BE2C (cell line): ENCODE measurements at places on chromosomes 1 and 21.

DNA sequence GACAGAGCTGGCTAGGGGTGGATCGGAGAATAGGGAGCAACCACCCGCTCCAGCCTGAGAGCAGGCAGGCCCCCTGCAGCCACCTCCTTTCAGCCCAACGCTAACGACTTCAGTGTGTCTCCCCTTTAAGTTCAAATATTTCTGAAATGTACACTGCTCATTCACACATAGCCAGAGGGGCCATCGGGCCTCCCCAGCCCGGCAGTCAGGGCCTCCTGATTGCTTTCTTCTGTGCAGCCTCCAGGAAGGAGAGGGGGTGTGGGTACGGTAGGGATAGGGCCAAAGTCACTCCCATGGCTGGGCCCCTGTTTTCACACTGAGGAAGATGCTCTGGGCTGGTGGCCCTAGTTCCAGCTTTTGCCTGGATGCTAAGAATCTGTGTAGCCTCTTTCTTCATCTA, 64.8 kb downstream of the EPHB2 start:
- DNase-seq = no peak

DNA sequence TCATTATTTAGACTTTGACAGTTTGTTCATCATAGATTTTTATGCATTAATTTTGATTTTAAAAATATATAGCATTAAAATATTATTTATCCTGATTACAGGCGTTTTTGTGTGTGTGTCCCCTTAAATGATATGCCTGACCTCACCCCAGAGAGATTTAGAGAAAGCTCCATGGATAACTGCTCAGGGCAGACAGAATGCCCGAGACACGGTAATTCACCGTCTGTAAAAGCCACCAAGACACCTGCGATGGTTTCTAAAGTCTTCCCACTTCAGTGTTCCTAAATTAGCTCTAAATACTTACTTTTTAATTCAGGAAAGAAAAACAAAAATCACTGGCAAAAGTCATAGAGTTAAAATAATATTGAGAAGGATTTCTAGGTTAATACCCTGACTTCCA, 350.6 kb upstream of the RUNX1 start:
- no peak for DNase-seq

DNA sequence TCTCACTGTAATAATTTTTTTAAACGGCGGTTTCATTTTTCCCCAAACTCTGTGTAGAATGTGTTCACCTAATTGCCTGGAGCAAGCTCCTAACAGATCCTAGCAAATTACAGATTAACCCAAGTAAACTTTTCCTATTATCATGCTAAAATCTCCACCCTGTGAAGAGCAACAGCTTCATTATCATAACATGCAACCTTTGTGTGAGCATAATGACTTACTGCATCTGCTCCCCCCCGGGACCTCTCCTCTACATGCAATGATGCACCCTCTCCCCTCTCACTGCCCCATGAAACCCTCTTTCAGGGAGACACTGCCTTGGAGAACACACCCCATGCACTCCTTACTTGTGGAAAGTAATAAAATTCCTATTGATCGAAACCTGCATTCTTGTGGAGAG, 717.0 kb upstream of the TMPRSS15 start:
- no peak for DNase-seq

- no peak for DNase-seq
These were observed 11.0 kb upstream of the REN start for GRCh38 chr1:204177133-204177532.

GRCh38 chr1:58732087-58732775, 32.4 kb upstream of the MYSM1 start:
- DNase-seq = no peak

GRCh38 chr1:31099293-31100032, 33.9 kb upstream of the PUM1 start:
- no peak for DNase-seq

GRCh38 chr1:202584707-202585589, 125.3 kb downstream of the SYT2 start:
- DNase-seq = no peak

DNA sequence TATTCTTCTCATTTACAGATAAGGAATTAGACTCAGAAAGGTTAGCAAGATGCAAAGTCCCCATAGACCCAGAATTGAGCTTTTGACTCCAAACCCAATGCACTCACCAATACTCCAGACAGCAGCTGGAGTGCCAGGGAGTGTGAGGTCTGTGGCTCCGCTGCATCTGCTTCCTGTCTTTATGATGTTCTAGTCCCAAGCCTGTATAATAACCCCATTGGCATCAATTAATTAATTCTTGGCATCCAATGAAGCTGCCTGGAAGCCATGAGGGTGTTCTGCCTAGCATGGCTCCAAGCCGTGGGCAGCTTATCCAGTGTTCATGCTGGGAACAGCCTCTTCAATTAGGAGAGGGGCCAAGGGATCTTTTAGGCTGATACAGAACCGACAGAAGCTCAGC, 188.7 kb downstream of the GIPC2 start:
- DNase-seq = no peak

GRCh38 chr1:151255381-151255780, 847 bp downstream of the PSMD4 start:
- DNase-seq = no peak

DNA sequence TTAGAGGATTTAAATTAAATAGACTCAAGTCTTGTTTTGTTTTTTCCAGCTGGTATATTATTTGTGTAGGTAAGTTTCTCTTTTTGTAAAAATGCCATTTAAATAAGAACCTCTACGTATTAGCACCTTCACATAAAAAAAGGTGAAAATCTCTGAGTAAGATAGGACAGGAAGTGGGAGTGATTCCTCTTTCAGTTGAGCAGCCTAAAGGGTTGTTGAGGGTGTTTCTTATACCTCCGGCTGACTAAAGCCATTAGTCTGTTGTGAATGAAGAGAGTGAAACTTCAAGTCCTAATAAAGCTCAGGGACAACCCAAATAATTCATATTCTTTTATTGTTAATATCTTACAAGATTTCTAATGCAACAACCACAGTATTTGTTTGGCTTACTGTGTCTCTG, 188.7 kb downstream of the CHRM3 start:
- DNase-seq = no peak

GRCh38 chr1:156149374-156150332, 3.7 kb upstream of the SEMA4A start:
- DNase-seq = no peak

DNA sequence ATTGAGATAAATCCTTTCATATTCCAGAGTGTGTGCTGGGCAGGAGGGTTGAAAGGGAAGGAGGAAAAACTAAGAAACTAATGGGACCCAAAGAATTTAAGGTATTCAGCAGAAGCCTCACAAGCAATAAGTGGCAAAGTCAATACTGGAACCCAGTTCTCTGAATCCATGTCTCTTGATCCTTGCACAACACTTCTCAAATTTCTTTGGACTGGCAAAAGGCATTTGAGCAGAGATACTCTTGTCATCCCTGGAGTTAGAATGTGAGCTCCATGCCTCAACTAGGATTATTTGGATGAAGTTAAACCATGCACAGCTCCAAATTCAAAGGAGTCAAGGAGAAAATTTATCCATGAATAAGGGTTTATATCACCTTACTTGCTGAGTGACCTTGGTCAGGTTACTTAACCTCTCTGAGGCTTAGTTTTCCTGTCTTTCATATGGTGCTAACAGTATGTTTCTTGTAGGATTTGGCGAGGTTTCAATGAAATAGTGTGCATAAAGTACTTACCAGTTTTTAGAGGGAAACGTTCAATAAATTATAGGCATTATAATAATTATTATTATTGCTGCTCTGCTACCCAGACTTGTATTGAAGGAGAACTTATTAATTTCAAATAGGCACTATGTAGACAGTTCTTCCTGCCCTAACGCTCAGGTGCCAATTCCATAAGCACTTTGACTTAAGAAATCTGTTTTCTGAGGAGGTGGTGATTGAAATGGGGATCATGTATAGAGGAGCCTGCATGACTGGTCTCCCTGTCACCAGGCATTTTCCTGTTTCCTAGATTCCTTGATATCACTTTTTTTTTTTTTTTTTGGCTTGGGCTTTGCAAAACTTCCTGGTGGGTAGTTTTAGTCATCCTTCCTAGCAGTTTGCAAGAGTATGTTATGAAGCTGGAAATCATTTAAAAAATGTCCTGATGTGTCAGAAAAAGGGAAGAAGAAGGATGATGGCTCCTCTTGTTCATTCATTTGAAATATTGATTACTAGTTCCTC, 125.0 kb upstream of the JUN start:
- DNase-seq = no peak

GRCh38 chr1:165641231-165641987, 10.4 kb downstream of the MGST3 start:
- no peak for DNase-seq

GRCh38 chr1:220356981-220357850, 85.0 kb upstream of the RAB3GAP2 start:
- DNase-seq = no peak

DNA sequence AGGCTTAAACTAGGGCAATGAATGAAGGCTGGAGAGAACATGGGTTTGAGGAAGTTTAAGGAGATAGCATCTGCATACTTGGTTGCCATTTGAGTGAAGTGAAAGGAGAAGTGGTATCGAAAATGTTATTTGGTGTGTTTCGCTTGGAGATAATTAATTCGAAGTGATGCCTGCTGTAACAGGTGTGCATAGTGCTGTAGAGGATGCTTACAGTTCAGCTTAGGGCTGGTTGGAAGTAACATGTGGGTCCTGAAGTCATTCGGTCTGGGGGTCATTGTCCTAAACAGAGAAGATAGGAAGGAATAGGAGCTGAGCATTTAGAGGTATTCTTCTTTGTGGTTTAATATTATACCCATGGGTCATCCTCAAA, 301 bp upstream of the NUDT17 start:
- no peak for DNase-seq

DNA sequence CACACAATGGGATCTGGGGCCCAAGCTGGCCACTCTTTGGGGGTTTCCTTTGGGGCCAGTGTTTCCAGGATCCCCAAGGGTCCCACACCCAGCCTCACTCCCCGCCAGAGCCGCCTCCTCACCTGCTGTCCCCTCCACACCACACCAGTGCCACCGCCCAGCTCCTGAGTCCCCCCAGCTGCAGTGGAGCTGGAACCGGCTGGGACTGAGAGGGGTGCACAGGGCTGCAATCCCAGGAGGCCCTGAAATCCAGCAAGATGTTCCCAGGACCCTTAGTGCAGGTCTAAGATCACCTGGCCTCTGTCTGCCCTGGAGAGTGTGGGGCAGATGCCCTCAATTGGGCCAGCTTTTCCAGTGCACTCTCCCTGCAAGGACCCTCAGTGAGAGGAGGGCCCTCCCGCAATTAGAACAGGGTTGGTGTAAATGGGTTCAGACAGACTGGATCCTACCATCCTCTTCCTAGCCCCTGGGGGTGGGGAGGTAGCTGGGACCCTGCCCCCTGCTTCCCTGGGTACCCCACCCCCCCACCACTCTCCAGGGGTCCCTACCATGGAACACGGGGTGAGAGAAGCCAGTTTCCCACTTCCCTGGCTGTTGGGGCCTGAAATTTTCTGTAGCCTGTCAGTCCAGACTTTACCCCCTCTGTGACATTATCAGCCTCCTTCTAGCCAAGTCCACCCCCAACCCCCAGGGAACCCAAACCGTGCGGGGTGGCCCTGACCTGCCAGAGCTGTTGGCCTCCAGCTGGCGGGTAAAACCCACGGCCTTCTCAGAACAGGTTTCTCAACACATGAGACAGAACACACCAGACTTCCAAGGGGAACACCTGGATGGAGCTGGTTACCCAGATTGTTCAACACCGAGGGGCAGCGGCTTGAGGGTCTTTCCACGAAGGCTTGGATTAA, 7.0 kb downstream of the KRTAP10-12 start:
- DNase-seq = no peak

DNA sequence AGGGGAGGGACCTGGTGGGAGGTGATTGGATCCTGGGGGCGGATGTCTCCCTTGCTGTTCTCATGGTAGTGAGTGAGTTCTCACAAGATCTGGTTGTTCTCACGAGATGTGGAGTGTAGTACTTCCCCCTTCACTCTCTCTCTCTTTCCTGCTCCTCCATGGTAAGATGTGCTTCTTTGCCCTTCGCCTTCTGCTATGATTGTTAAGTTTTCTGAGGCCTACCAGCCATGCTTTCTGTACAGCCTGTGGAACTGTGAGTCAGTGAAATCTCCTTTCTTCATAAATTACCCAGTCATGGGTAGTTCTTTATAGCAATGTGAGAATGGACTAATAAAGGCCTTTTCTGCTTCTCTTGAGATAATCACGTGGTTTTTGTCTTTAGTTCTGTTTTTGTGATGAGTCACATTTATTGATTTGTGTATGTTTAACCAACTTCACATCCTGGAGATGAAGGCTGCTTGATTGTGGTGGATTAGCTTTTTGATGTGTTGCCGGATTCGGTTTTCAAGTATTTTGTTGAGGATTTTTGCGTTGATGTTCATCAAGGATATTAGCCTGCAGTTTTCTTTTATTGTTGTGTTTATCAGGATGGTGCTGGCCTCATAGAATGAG, 45.5 kb downstream of the RABGAP1L start:
- DNase-seq = no peak

GRCh38 chr1:3319874-3320245, 134.6 kb upstream of the ARHGEF16 start:
- no peak for DNase-seq

DNA sequence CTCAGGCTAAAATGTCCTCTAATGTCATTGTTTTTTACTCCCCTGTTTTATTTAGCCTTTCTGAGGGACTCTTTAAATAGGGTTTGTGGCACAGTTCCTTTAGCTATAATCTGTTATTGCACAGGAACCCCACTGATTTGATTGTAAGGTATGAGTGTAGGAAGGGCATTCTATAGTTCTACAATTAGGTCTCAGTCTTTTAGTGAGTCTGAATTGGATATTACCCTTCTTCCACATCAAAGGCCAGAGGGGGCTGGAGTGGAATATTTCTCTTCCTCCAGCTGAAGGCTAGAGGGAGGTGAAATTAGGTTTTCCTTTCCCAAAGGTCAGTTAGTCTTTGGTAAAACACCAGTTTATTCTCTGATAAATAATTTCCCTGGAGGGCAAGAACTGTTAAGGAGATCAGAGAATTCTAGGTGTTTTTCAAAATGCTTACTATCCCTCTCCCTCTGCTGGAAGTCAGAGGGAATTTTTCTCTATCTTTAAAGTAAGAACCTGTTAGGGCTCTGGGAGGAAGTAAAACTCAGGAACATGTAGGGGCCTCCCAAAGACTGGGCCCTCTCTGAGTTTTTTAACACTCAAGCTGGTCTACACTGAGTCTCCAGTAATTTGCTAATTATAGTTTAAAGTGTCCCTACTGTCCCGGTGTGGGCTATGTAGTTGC, 176.3 kb upstream of the ZNHIT6 start:
- no peak for DNase-seq

DNA sequence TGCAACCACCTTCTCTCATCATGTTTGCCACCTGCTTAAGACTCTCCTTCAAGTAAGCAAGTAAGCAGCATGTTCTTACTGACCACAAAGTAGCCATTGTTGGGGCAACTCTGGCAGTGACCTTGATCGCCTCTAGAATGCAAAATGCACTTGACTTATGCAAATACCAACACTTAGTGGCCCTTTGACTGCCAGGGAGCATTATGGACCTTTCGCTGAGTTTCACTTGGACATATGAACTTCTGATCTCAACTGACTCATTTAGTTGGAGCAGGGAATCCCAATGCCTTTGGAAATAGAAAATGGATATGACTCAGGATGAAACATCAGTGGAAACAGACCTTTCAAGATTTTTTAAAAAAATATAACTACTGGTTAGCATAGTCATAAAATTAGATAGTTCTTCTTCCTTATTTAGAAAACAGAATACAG, 6.1 kb upstream of the PLA2G5 start:
- DNase-seq = no peak
